ENCODE measurements at places on chromosomes 6 and 20. TPM values are rescaled to one million over a fixed set of nuclear protein-coding genes. Genes with fewer than 3 reads are reported as not detected.

DNA sequence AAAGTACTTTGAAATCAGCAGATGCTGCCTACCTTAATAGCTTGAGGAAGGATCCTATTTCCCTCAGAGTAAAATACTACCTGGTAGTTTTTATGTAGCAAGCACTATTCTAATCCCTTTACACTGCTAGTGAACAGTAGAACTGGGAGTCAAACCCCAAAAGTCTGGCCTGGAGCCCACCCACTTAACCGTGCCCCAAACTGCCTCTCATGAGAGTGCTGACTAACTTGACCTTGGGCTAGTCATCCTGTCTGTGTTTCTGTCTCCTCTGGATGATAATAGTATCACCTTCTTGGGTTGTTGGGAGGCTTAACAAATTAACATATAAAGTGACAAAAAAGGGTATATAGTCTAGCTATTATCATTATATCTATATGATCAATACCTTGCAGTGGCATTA, 140.5 kb downstream of the RCAN2 start:
- no peak overlapping the region for H3K4me3 ChIP-seq
- DNase-seq: no peak
- no peak overlapping the region for H3K27ac ChIP-seq
- H3K27me3 ChIP-seq: peaks cover 20% of the 10 kb centered on the region
- no peaks in the 10 kb centered on the region for H3K4me1 ChIP-seq

DNA sequence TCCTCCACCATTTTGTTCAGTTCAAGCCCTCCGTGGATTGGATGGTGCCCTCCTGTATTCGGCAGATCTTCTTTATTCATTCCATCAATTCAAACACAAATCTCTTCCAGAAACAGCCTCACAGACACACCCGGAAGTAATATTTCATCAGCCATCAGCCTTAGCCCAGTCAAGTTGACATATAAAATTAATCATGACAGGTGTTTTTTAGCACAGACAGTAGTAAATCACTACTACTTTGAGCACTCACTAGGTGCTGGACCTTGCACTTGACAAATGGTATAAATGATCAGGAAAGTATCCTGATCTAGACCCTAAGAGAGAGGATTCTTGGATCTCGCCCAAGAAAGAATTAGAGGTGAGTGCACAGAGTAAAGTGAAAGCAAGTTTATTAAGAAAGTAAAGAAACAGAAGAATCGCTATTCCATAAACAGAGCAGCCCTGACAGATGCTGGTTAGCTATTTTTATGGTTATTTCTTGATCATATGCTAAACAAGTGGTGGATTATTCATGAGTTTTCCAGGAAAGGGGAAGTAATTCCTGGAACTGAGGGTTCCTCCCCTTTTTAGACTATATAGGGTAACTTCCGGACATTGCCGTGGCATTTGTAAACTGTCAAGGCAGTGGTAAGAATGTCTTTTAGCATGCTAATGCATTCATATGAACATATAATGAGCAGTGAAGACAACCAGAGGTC, 194.6 kb upstream of the LAMP5 start:
- no peaks in the 10 kb centered on the region for H3K27me3 ChIP-seq
- no peak overlapping the region for H3K27ac ChIP-seq
- no peak for DNase-seq

The BCL2L1 gene
- total RNA-seq: 73.0 TPM

GRCh38 chr6:42306439-42307140, 88.9 kb upstream of the MRPS10 start:
- no peaks in the 10 kb centered on the region for H3K27me3 ChIP-seq
- no peak for DNase-seq
- no peak overlapping the region for H3K4me3 ChIP-seq
- peaks cover 4% of the 10 kb centered on the region for H3K36me3 ChIP-seq

The RHAG gene
- not detected for total RNA-seq

The SLC35A1 gene
- total RNA-seq: 11.8 TPM

The KIFC1 gene
- total RNA-seq: 180 TPM

- no peaks in the 10 kb centered on the region for H3K27me3 ChIP-seq
- no peak overlapping the region for H3K4me3 ChIP-seq
- no peak for DNase-seq
- H3K36me3 ChIP-seq: peaks cover 48% of the 10 kb centered on the region
- H3K27ac ChIP-seq: no peak overlapping the region
- no peaks in the 10 kb centered on the region for H3K4me1 ChIP-seq
Measured at GRCh38 chr6:144753023-144753705, 468.0 kb downstream of the UTRN start.

- H3K27ac ChIP-seq: no peak overlapping the region
- peaks cover 63% of the 10 kb centered on the region for H3K4me1 ChIP-seq
- DNase-seq: no peak
- no peak overlapping the region for H3K4me3 ChIP-seq
Measured at GRCh38 chr6:6681075-6681849, 92.7 kb downstream of the LY86 start.

The CEP85L gene
- 48.7 TPM for total RNA-seq

GRCh38 chr6:163572612-163573011, 158.1 kb downstream of the QKI start:
- no peak overlapping the region for H3K4me3 ChIP-seq
- no peak overlapping the region for H3K27ac ChIP-seq
- H3K4me1 ChIP-seq: no peaks in the 10 kb centered on the region
- no peaks in the 10 kb centered on the region for H3K27me3 ChIP-seq

- H3K4me1 ChIP-seq: peaks cover 65% of the 10 kb centered on the region
- no peak for DNase-seq
- H3K4me3 ChIP-seq: no peak overlapping the region
- H3K27ac ChIP-seq: peak overlapping the region; percentile 5
- peaks cover 77% of the 10 kb centered on the region for H3K36me3 ChIP-seq
Measured at GRCh38 chr20:58896820-58897219, 44.3 kb downstream of the GNAS start.

The BPIFB4 gene
- not detected for total RNA-seq

DNA sequence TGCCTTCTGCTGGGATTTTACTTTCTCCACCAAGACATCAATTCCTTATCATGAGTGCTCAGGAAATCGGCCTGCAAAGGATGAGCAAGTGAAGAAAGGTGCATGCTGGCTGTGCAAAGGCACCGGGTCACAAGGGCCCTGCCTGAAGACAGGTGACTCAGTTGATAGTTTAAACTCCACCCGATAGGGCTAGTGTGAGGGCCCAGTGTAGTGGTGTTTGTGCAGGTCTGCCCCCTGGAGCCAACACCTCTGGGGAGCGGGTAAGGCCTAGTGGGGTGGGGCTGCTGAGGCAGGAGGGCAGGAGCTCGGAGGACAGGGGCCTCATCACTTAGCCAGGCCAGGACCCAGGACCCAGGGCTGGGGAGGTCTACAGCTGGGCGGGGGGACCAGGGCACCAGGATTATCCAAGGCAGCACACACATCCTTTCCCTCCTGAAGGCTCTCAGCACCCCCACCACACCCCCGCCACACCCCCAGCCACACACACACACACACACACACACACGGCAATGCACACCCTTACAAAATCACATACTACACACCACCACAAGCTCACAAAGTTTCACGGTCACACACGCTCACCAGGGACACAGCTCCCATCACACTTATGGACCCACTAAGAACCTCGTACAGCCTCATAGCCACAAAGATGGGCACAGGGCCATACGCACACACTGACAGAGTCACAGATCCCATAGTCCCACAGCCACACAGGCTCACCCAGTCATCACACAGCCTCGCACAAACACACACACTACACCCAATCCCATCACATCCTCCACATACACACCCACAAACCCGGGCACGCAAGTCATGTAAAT, 75.4 kb downstream of the GRM4 start:
- H3K36me3 ChIP-seq: no peaks in the 10 kb centered on the region
- no peaks in the 10 kb centered on the region for H3K27me3 ChIP-seq
- no peak overlapping the region for H3K4me3 ChIP-seq
- H3K4me1 ChIP-seq: no peaks in the 10 kb centered on the region

DNA sequence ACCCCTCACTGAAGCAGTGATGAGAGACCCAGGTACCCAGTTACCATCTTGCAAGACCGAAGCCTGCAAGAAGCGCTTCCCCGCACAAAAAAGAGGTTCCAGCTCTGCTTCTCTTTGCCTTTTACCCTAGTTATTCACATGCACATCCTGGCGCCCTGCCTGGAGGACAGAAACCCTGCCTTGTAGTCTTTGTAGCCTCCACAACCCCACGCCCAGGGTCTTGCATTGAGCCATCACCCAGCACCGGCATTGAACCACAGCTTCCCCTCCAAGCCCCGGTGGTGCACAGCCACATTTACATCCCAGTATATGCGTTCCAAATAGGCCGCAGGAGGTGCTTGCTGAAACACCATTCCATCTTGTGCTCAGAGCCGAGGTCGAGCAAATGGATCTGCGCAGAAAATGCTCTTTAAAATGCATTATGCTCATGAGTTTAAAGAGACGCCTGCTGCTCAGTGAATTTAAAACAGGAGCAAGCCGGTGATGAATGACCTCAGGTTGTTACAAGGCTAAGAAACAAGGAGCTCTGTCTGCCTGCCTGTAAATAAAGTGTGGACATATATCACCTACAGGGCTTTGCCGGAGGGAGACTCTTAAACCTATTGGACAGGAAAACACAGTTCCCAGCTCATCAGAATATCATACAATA, 61.7 kb downstream of the GNAS-AS1 start:
- no peak overlapping the region for H3K4me3 ChIP-seq
- H3K27me3 ChIP-seq: peaks cover 19% of the 10 kb centered on the region
- H3K4me1 ChIP-seq: no peaks in the 10 kb centered on the region
- H3K27ac ChIP-seq: no peak overlapping the region
- no peak for DNase-seq

The SNX9 gene
- 9.2 TPM for total RNA-seq

The LTB gene
- 613 TPM for total RNA-seq

DNA sequence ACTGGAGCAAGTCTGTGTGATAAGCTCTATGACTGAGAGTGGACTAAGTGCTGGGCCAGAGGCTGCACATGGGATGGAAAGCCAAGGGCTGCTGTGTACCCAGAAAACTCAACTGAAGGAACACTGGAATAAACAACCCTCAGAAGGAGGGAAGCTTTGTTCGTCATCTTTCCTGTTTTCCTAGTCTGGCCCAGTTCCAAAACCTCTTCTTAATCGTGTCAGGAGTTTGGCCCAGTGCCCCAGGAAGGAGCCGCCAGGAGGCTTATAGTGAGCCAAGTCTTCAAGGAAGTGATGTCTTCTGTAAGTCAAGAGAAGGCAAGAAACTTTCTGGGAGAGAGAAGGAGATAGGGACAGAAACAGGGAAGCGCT, 23.3 kb upstream of the TOP1 start:
- no peak for DNase-seq
- H3K27me3 ChIP-seq: no peaks in the 10 kb centered on the region
- peaks cover 10% of the 10 kb centered on the region for H3K36me3 ChIP-seq
- no peak overlapping the region for H3K27ac ChIP-seq
- no peak overlapping the region for H3K4me3 ChIP-seq
